ENCODE measurements at places on chromosomes 3 and 15.

- DNase-seq: no peak
Observed at GRCh38 chr3:14602804-14603644, 48.5 kb upstream of the CCDC174 start.

- DNase-seq: no peak
Observed at GRCh38 chr3:71419369-71419768, 164.2 kb downstream of the FOXP1 start.

GRCh38 chr15:85789496-85789875, 5.2 kb downstream of the KLHL25 start:
- DNase-seq: no peak

- no peak for DNase-seq
Observed at GRCh38 chr3:53682807-53683206, 163.4 kb downstream of the CHDH start.

All from PC-9 (cell line).